ENCODE measurements at places on chromosomes 3 and 15.
A peak's percentile ranks its signal among the peaks of the same experiment; 100 is the strongest.

DNA sequence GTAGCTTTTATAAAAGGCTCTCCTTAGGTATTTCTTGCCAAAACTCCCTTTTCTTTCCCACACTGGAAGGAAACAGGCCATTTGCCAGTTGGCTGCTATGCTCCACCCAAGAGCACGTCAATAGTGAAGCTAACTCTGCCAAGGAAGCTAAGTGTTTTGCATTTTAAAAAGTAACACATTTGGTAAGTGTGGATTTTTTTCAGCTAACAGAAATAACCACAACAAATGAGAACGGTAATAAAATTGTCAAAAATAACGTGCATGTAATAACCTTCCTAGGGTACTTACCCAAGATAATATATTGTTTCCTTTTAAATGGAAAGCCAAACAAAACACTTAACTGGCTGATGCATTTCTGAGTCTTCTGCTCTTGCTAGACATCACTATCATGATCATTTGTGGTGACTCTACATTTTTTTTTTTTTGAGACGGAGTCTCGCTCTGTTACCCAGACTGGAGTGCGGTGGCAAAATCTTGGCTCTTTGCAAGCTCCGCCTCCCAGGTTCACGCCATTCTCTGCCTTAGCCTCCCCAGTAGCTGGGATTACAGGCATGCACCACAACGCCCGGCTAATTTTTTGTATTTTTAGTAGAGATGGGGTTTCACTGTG, 4.6 kb downstream of the DPP8 start:
- DNase-seq: no peak

GRCh38 chr3:181581656-181582055, 130.1 kb upstream of the SOX2 start:
- DNase-seq: no peak

DNA sequence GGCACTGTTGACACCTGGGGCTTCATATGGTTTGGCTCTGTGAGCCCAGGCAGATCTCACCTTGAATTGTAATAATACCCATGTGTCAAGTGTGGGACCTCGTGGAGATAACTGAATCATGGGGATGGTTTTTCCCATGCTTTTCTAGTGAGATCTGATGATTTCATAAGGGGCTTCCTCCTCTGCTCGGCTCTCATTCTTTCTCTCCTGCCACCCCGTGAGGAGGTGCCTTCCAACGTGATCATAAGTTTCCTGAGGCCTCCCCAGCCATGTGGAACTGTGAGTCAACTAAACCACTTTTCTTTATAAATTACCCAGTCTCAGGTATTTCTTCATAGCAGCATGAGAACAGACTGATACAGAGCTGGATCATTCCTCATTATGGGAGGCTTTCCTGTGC, 655.9 kb upstream of the ADAMTS9 start:
- DNase-seq: no peak

- no peak for DNase-seq
Observed at GRCh38 chr3:186998937-186999368, 68.6 kb downstream of the ST6GAL1 start.

DNA sequence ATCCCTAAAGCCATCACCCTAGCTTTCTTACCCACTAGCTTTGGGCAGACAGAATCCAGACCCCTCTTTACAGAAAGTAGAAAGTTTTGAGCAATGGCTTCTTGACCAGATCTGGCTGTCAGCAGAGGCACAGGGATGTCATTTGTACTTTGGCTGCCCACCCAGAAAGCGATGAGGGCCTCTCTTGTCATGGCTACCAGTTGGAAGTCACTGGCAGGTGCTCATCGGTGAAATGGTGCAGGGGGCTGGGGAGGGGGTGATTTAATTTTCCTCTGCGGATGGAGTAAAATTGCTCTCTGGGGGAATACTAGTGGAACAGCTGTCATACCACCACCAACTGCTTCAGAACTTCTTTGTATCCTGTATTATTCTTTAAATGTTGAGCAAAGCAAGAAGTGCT, 393.7 kb downstream of the LSAMP start:
- DNase-seq: no peak

DNA sequence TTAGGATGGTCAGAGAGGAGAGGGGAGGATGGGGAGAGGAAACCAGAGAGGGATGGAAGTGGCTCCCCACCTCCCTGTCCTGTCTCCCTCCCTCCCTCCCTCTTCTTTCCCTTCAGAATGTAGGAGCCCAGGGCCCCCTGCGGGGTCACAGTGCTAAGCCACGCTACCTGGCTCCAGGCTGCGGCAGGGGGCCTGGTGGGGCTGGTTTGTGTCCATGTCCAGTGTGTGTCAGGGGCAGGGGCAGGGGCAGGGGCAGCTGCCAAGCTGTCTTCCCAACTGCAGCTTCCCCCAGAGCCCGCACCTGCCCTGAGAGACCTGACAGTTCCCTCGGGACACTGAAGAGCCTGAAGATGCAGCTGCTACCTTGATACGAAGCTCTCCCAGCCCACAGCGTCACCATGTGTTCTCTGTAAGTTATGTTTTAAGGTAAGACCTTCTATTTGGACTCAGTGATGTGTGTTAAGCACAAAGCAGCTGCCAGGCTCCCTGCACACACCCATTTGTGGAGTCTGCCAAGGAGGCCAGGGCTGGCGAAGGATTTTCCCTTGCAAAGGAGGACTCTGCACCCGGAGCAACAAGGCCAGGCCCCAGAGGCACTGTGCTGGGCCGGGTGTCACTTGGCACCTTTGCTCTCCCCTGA, 121.8 kb upstream of the SMAD3 start:
- DNase-seq: no peak

DNA sequence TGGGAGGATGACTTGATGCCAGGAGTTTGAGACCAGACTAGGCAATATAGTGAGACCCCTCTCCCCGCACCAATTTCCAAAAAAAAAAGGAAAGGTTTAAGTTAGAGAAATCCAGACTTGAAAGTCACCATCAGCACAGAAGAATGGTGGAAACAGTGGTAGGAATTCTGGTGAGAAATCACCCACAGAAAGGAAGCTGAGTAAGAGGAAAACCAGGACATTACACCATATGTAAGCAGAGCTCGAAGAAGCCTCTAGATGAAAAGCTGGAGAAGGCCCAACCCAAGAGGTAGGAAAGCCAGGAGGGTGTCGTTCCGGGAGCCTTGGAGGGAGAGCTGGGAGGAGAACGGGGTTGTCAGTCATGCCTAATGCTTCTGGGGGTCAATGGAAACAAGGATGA, 40.5 kb downstream of the RASGRP1 start:
- DNase-seq: no peak

GRCh38 chr3:124532071-124532470, 198.2 kb upstream of the UMPS start:
- no peak for DNase-seq

- DNase-seq: peak; percentile 92
Observed at GRCh38 chr3:40584625-40585189, 59.9 kb downstream of the ZNF621 start.

- DNase-seq: peak; percentile 25
Observed at GRCh38 chr3:134677196-134677986, 26.6 kb upstream of the KY start.

GRCh38 chr15:71648095-71648494, 162.3 kb upstream of the NR2E3 start:
- no peak for DNase-seq

GRCh38 chr3:151016478-151016795, 43.9 kb upstream of the CLRN1 start:
- DNase-seq: no peak

GRCh38 chr3:88810455-88810854, 297.0 kb upstream of the EPHA3 start:
- DNase-seq: no peak

- DNase-seq: no peak
Observed at GRCh38 chr3:48684054-48684349, 1.7 kb downstream of the NCKIPSD start.

- DNase-seq: no peak
Observed at GRCh38 chr3:143991713-143992112, 20.1 kb downstream of the DIPK2A start.

GRCh38 chr15:51460796-51461195, 119.3 kb downstream of the GLDN start:
- DNase-seq: no peak

DNA sequence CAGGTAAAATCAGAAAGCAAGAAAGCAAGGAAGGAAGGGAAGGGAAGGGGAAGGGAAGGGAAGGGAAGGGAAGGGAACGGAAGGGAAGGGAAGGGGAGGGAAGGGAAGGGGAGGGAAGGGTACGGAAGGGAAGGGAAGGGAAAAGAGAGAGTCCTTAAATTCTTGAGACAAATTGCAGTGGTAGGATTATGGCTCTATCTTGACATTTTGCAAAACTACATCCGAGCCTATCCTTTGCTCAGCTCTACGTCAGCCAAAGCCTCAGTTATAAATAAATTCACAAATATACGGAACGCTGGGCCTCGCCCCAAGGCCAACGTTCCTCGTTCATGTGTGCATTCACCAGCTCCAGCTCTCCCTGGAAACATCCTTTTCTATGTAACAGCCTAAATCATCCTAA, 25.5 kb upstream of the HES1 start:
- DNase-seq: no peak

DNA sequence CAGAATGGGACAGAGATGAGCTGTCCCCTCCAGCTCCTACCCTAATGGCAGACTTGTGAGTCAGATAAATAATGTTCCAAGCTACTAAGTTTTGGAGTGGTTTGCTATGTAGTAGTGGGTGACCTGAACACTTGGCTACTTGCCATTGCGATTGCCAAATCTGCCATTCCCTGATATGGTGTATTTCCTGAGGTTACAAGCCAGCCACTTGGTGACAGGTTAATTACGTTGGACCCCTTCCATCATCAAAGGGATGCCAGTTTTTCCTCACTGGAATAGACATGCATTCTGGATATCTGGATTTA, 33.6 kb downstream of the MORF4L1 start:
- DNase-seq: no peak

- DNase-seq: no peak
Observed at GRCh38 chr15:73572296-73572695, 60.9 kb downstream of the NPTN start.

GRCh38 chr15:63469190-63469589, 35.2 kb upstream of the USP3 start:
- no peak for DNase-seq

GRCh38 chr3:121943431-121943830, 49.2 kb downstream of the SLC15A2 start:
- DNase-seq: no peak

- no peak for DNase-seq
Observed at GRCh38 chr3:97914388-97914787, 57.8 kb downstream of the RIOX2 start.

- no peak for DNase-seq
Observed at GRCh38 chr15:91473894-91474545, 374.0 kb downstream of the SV2B start.

DNA sequence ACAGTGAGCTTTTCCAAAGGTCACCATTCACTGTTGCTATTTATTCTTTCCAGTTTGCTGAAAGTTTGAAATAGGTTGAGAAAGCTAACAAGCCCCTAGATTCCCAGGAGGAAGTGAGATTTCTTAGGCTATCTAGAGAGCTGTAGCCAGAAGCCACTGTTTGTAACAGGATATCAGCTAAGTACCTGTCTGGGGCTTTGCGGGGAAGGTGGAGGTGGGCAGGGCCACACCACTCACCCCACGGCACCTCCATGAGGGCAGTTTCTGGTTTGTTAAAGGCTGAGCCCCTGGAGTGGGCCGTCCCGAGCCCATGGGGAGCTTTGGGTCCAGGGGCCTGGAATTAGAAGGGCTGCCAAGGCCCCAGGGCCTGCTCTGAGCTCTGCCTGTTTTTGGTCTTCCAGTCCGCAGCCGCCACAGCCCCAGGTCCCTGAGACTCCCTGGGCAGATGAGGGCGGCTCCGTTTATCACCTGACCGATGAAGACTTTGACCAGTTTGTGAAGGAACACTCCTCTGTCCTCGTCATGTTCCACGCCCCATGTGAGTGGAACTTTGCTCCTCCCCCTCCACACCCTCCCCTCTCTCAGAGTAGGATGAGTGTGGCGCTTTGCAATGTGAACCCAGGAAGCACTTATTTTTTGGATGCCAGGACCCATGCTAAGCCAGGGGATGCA, 63.4 kb downstream of the PDIA5 start:
- DNase-seq: no peak

GRCh38 chr3:190863119-190863465, 598 bp upstream of the GMNC start:
- no peak for DNase-seq

- no peak for DNase-seq
Observed at GRCh38 chr15:57663262-57663661, 43.3 kb upstream of the POLR2M start.

DNA sequence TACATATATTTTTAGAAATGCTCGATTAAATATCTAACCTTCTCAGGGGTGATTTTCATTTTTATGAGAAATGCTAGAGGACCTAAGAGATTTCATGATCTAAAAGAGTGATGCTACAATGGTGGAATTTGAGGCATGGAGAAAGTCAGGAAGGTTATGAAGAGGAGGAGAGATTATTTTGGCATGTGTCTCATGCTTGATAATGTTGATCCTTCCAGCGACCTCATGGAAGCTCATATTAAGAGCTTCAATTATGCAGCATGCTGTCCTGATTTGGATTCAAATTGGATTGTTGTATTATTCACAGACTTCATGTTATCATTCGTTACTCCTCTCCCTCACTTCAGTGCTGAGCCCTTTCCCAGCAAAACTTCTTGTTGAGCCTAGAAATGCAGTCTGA, 112.5 kb downstream of the RAP2B start:
- no peak for DNase-seq

GRCh38 chr15:41932101-41932500, 38.2 kb upstream of the SPTBN5 start:
- DNase-seq: no peak

DNA sequence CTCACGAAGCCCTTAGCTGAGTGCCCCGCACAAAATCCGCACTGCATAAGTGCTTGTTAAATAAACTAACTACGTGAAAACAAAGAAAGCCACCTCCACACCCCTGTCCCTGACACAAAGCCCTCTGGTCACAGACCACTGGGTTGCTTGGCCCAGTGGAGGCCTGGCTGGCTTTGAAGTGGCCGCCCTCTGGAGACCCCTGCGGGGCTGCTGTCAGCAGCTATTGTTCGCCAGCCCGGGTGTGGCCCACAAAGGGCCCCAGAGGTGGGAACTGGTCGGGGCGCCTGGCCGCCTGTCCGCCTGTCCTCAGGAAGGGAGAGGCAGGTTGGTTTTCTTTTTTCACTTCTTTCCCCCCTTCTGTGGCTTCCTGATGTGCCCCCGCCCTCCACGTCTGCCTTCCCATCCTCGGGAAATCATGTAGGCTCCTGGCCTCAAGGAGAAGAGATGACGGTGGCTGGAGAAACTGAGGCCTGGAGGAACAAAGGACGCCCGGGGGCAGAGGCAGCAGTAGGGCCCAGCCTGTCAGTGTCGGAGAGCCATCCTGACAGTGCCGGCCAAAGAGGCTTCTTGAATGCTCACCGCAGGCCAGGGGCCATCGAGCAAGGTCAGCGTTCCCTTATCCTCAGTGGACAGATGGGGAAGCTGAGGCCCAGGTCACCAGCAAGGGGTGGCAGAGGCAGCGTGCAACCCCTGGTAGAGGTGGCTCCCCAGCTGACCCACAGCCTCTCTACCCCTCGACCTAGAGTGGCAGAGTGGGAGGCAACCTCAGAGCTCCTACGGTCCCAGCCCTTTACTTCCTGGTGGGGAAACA, 61.1 kb downstream of the SLC6A6 start:
- DNase-seq: no peak
